ENCODE measurements at places on chromosomes 6 and 20. TPM values are rescaled to one million over a fixed set of nuclear protein-coding genes. Genes with fewer than 3 reads are reported as not detected.

GRCh38 chr6:37399795-37400490 lies 33.1 kb upstream of the CMTR1 start:
- no peak for DNase-seq

GRCh38 chr20:8385247-8385646 lies 253.2 kb downstream of the PLCB1 start:
- peak; percentile 43 for DNase-seq

GRCh38 chr20:49313283-49313682 lies 35.4 kb upstream of the ZNFX1 start:
- DNase-seq = no peak

DNA sequence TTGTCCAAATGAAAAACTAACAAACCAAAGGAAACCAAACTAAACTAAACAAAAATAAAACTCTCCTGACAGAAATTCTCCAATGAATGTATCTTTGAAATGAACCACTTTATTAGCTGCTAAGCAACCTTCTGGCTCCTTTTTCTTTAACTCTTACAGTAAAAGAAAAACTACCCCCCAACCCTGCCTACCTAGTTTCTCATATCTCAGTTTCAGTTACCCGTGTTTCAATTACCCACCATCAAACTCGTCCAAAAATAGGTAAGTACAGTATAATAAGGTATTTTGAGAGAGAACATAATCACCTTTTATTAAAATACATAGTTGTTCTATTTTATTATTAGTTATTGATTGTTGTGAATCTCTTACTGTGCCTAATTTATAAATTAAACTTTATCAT lies 177.4 kb upstream of the THEMIS start:
- DNase-seq = no peak

Gene CDYL
- total RNA-seq = 25.8 TPM

Gene PTGIS
- 1,011 TPM for total RNA-seq
